Astrocyte of the spinal cord (primary cell): ENCODE measurements at places on chromosomes 6 and 20.

GRCh38 chr20:43832096-43832816 lies 82.4 kb upstream of the TOX2 start:
- DNase-seq: no peak

GRCh38 chr6:5085648-5086293 lies 630 bp downstream of the PPP1R3G start:
- peak; percentile 35 for DNase-seq

- DNase-seq: no peak
Measured at GRCh38 chr6:119499797-119500196, 150.2 kb upstream of the MAN1A1 start.

GRCh38 chr6:141488488-141488887 lies 644.2 kb upstream of the GJE1 start:
- peak; percentile 39 for DNase-seq

- DNase-seq: no peak
Measured at GRCh38 chr6:43951063-43951755, 176.0 kb downstream of the MRPL14 start.

DNA sequence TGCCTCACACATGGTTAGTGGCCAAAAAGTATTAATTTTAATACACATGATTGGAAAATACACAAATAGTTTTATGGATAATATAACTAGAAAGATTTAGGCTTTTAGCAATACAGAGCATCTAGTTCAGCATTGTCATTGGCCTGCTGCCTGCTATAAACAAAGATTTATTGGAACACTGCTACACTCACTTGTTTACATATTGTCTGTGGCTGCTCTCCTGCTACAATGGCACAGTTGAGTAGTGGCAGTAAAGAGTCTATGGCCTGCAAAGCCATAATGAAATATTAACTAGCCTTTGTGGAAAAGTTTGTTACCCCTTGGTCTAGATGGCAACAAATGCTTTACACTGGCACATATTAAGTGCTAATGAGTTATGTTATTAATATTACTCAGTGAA lies 37.8 kb downstream of the ZNF451 start:
- no peak for DNase-seq

DNA sequence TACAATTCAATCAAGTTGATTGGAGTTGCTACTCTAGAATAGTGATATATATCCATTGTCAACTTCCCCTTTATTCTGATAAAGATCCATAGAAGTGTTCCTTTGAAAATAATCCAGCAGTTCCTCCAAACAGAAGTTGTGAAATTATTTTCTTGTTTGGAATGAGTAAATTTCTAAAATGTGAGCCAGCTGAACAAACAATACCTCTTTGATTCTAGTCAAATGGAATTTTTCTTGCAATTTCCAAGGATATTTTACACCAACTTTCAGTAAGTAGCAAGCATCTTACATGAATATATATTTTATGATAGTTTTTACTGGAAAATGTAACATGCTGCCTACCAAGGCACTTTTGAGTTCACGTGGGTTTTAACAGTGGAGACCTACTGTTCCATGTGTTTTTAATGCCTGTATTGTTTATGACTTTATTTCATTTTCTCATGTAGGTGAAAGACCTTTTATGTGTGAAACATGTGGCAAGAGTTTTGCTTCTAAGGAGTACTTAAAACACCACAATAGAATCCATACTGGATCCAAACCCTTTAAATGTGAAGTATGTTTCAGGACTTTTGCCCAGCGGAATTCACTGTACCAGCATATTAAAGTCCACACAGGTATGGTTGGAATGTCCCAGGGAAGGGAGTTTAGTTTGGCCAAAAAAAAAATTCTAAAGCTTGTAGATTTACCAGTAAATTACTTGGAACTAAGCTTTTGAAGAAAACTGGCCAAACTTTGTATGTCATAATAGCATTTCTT lies 6.5 kb downstream of the GZF1 start:
- DNase-seq: peak; percentile 23

- DNase-seq: no peak
Measured at GRCh38 chr20:21614980-21615379, 90.5 kb upstream of the PAX1 start.

DNA sequence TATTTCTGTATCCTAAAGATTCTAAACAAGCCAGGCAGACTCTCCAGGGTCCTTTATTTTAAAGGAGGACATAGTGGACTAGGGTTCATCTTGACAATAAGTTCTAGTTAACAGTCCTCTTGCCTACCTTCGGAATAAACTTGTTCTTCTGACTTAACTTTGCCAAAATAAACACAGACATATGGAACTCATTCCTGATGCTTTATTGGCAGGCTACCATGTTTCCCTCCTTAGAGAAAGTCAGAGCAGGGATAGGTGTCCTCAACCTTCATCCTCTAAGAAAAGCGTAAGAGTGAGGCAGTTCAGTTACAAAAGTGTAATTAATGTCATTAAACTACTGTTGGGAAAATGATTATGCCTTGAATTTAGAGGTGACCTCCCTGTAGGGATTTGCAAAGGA lies 46.9 kb upstream of the NRSN1 start:
- DNase-seq: no peak
